Testis (tissue), 5 donors: ENCODE measurements at places on chromosomes 5 and 9. TPM values are rescaled to one million over a fixed set of nuclear protein-coding genes. Genes with fewer than 3 reads are reported as not detected.

Gene ARL10
- 5.8 TPM for total RNA-seq

Gene GDNF
- 0.37 TPM for total RNA-seq

Gene ASTN2
- total RNA-seq, result 117 TPM

Gene FBP2
- total RNA-seq, result 0.74 TPM

- no peak overlapping the region for H3K27ac ChIP-seq
- no peaks in the 10 kb centered on the region for H3K27me3 ChIP-seq
- no peaks in the 10 kb centered on the region for H3K36me3 ChIP-seq
- H3K4me3 ChIP-seq, result no peak overlapping the region
- H3K4me1 ChIP-seq, result no peaks in the 10 kb centered on the region
- no peak for DNase-seq
Observed at GRCh38 chr5:99320436-99320835, 391.6 kb upstream of the CHD1 start.

- no peaks in the 10 kb centered on the region for H3K36me3 ChIP-seq
- H3K27me3 ChIP-seq, result no peaks in the 10 kb centered on the region
- no peak overlapping the region for H3K27ac ChIP-seq
- no peak overlapping the region for H3K4me3 ChIP-seq
- DNase-seq, result peak; percentile 79
Observed at GRCh38 chr9:129726322-129727160, 26.3 kb downstream of the PTGES start.

DNA sequence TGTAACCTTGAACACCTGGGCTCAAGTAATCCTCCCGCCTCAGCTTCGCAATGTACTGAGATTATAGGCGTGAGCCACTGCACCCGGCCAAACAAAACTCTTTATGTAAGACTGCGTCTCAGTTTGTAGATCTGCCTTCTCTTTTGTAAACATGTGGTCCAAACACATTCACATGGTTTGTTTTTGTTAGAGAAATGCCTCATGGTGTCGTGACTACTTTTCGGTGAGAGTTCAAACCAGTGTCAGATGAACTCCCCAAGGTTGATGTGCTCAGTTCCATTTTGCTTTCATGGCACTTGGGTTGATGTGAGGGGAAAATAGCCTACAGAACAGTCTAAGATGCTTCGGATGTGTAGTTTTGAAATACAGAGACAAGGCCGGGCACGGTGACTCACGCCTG lies 231.6 kb downstream of the GOLPH3 start:
- H3K27ac ChIP-seq, result peak overlapping the region; percentile 42
- no peak for DNase-seq
- H3K4me1 ChIP-seq, result peaks cover 36% of the 10 kb centered on the region
- H3K36me3 ChIP-seq, result no peaks in the 10 kb centered on the region
- H3K27me3 ChIP-seq, result no peaks in the 10 kb centered on the region

DNA sequence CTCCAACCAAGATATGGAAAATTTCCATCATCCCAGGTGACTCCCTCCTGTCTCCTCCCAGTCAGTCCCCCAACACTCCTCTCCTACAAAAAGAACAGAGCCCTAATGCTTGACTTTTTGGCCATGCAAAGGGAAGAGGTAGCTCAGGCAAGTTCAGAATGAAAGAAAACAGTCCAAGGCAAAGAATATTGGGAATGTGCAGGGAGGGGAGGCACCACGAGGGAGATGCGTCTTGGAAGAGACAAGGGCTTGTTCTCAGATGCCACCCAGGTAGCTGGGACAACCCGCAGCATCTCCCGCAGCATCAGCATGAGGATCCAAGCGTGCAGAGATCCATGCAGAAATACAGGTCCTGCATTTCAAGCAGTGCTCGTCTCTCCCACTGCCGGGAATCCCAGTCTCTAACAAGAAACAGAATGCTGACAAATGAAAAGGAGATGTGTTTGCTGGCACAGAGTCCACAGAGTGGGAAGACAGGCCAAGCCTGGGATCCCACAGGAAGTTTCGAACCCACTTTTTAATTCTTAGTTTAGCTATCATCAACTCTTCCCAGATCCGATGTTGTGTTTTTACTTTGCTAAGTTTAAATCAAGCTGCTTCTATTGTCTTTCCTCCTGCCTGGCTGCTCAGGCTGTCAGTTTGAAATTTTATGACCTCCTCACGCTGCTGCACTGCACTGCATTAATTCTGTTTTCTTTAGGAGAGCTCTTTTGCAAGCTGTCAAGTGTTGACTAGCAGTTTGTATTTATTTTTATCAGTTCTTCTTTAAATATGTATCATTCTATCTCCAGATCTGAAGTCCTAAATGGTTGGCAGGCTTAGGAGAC lies 86.8 kb upstream of the OSMR start:
- no peak overlapping the region for H3K27ac ChIP-seq
- no peak overlapping the region for H3K4me3 ChIP-seq
- peaks cover 3% of the 10 kb centered on the region for H3K4me1 ChIP-seq
- DNase-seq, result peak; percentile 40
- H3K36me3 ChIP-seq, result no peaks in the 10 kb centered on the region
- no peaks in the 10 kb centered on the region for H3K27me3 ChIP-seq

DNA sequence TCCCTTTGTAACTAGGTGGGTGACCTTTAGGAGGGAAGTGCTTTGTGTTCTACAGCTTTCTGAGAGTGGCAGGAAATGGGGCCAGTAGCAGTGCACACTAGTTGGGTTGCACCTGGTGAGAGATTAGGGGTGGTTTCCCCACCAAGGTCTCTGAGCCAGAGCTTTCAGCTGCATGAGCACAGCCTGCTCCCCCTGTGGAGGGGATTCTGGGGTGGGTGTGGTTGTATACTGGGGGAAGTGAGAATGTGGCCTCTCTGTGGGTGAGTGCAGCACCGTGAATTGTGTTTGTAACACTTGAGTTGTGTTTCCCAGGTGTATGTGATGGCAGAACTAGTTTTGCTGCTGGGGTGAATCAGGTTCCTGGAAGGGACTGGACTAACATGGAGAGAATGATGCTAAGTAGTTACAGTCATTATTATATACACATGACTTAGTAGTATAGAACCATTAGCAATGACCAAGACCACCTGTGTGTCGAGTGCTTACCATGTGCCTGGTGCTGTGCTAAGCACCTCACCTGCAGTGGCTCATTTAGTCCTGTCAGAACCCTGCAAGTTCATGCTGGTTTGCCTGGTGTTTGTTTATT lies 11.8 kb upstream of the CXXC5 start:
- DNase-seq, result peak; percentile 14
- peak overlapping the region; percentile 28 for H3K27ac ChIP-seq
- H3K4me1 ChIP-seq, result peaks cover 56% of the 10 kb centered on the region
- H3K27me3 ChIP-seq, result no peaks in the 10 kb centered on the region
- H3K36me3 ChIP-seq, result no peaks in the 10 kb centered on the region

- peak within 1 kb of the TSS; percentile 58 for H3K4me3 ChIP-seq
- H3K27ac ChIP-seq, result no peak within 1 kb of the TSS
- H3K27me3 ChIP-seq, result no peaks in the 10 kb centered on the region
- H3K4me1 ChIP-seq, result peaks cover 5% of the 10 kb centered on the region
- peak; percentile 76 for DNase-seq
- H3K36me3 ChIP-seq, result no peaks in the 10 kb centered on the region
Observed at GRCh38 chr5:178590141-178590923, at the start of gene COL23A1. TSS of gene COL23A1 (minus strand) at chr5:178590393.

DNA sequence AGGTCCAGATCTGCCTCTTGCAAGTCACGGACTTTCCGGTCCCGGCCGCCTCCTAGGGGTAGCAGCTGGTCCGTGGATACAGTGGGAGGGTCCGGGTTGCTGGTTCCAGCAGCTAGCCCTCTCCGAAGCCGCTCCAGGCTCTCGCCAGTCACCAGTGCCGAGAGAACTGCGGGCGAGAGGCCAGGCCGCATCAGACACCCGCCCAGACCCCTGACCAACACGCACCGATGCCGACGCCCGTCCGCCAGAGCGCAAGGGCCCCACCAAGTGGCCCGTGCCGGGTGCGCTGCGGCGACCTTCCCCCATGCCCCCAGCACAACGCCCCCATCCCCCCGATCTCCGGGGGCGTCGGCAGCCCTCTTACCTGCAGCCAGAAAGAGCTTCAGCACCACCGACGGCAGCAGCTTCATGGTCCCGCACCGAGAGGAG lies 470 bp downstream of the HBEGF start:
- DNase-seq, result peak; percentile 69
- peak overlapping the region; percentile 77 for H3K4me3 ChIP-seq
- H3K4me1 ChIP-seq, result peaks cover 16% of the 10 kb centered on the region
- no peaks in the 10 kb centered on the region for H3K27me3 ChIP-seq
- H3K36me3 ChIP-seq, result no peaks in the 10 kb centered on the region

DNA sequence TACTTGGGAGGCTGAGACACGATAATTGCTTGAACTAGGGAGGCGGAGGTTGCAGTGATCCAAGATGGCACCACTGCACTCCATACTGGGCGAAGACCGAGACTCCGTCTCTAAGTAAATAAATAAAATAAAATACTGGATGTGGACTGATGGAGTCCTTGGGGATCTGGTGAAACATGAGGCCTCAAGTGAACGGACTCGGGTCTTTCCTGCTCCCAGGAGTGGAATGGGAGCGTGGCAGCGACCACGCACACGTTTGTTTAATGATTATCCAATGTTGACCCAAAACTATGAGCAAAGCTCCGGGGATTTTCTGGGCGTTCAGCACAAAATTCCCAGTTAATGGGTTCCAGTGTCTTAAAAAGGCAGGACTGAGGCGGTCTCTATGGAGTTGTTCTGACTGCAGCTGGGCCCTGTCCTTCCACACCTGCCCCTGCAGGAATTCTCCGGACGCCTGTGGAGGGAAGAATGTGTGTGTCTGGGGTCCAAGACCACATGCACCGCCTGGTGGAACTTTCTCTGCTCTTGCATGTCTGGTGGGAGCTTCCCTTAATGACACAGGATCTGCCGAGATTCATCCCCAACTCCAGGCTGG lies 26.6 kb downstream of the NEK6 start:
- peak overlapping the region; percentile 88 for H3K27ac ChIP-seq
- H3K4me1 ChIP-seq, result peaks cover 74% of the 10 kb centered on the region
- DNase-seq, result no peak
- H3K4me3 ChIP-seq, result no peak overlapping the region

- H3K4me1 ChIP-seq, result no peaks in the 10 kb centered on the region
- DNase-seq, result no peak
- H3K27ac ChIP-seq, result no peak overlapping the region
- H3K36me3 ChIP-seq, result no peaks in the 10 kb centered on the region
Observed at GRCh38 chr9:88819476-88819875, 171.8 kb upstream of the S1PR3 start.
